ENCODE measurements at places on chromosomes 12 and 14.
A peak's percentile ranks its signal among the peaks of the same experiment; 100 is the strongest.

DNA sequence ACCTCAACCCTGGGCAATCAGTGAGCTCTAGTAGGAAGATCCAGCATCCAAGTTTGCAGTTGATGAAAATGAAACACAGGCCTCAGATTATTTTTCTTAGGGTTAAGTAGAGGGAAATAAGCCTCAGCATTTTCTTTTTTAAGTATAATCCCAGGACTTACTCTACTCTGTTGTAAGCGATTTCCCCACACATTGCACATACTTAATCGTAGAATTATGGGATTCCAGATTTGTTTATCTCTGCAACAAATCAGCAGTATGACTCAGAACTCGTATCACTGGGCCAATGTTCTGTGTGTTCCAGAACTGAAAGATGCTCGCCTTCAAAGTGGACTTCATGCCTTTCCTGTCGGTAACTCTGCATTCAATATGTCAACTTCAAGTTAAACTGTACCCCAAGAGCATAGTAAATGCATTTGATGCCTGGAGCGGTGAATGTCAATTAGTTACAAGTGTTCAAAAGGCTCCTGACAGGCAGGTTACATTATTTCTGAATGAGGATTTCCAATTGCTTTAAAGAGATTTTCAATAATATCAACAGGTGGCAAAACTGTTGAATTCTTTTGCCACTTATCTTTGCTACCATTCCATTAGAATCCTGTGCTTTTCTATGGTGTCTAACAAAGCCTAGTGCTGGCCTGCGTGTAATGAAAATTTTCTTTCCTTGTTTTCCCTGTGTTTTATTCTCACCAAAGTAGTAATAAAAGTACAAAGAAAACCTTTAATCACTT lies 323.8 kb upstream of the SYT1 start:
- no peaks in the 10 kb centered on the region for H3K4me1 ChIP-seq
- no peak overlapping the region for H3K4me3 ChIP-seq

DNA sequence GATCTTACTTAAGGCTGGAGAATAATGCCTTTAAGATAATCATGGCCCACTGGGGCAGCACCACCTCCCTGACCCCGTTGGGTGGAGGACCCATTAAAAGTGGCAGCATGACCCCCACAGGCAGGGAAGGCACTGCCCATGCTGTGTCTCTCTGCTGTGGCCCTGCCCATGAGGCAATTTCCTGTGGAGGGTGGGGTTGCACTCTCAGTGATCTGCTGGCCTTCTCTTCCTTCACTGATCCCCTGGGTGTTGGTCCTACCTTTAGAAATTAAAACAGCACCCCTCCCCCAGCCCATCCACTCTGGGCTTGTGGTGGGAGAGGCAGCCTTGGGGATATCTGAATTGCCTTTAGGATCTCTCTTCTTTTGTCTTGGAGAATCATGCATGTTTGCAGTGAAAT lies 17.3 kb downstream of the KLRK1 start:
- H3K36me3 ChIP-seq, result no peaks in the 10 kb centered on the region
- no peaks in the 10 kb centered on the region for H3K27me3 ChIP-seq
- no peak overlapping the region for H3K4me3 ChIP-seq
- peak overlapping the region; percentile 37 for H3K27ac ChIP-seq

- H3K27me3 ChIP-seq, result no peaks in the 10 kb centered on the region
- DNase-seq, result no peak
- H3K36me3 ChIP-seq, result peaks cover 5% of the 10 kb centered on the region
- no peak overlapping the region for H3K4me3 ChIP-seq
- H3K27ac ChIP-seq, result no peak overlapping the region
Observed at GRCh38 chr14:63960926-63961567, 108.2 kb downstream of the SYNE2 start.

DNA sequence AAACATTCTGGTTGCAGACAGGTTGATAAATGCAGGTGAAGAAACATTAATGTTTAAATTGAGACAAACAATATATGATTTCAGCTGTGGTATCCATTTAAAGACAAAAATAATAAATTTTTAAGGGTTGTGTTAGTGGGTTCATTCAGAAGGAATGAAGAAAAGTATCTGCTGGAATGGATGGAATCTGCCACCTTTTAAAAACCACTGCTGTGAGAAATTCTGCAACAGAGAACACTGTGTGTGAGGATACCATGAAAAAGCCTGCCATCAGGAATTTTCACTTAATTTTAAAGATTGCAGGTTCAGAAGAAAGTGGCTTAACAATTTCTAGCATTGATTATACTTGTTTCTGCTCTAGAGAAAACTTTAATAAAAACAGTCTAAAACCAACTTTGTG lies 184.6 kb upstream of the SOX5 start:
- no peak overlapping the region for H3K4me3 ChIP-seq
- no peak for DNase-seq
- no peaks in the 10 kb centered on the region for H3K27me3 ChIP-seq

DNA sequence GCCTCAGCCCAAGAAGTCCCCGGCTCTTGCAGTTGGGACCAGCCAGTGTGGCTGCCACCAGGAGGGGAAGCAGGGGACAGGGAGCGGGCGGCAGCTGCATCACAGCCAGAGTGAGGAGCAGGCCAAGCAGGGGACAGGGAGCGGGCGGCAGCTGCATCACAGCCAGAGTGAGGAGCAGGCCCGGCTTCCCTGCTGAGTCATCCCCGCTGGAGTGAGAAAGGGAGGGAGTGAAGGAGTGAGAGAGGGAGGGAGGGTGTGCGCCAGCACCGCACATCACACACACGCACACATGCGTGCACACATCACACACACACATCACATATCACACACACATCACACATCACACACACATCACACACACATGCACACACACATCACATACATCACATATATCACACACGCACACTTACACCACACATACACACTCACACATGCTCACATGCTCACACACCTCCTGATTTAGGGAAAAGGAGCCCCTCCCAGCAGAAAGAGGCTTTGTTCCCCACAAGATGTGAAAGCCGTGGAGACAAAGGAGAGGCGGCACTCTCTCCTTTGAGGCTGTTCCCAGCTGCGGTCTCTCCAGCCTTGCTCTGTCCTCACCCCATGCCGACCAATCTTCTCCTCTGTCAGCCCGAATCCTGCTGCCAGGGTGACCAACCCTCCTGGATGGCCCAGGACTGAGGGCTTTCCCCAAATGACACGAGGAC lies 16.7 kb upstream of the ZDHHC22 start:
- no peak overlapping the region for H3K27ac ChIP-seq
- H3K4me3 ChIP-seq, result no peak overlapping the region
- H3K27me3 ChIP-seq, result no peaks in the 10 kb centered on the region
- H3K36me3 ChIP-seq, result no peaks in the 10 kb centered on the region
- no peaks in the 10 kb centered on the region for H3K4me1 ChIP-seq
- peak; percentile 32 for DNase-seq

- H3K4me3 ChIP-seq, result no peak overlapping the region
- H3K4me1 ChIP-seq, result no peaks in the 10 kb centered on the region
- DNase-seq, result no peak
Observed at GRCh38 chr14:55781046-55781445, 201.0 kb downstream of the KTN1 start.

GRCh38 chr12:6855322-6855721 lies 3.4 kb downstream of the USP5 start:
- H3K4me3 ChIP-seq, result no peak overlapping the region
- H3K36me3 ChIP-seq, result peaks cover 50% of the 10 kb centered on the region
- DNase-seq, result no peak
- H3K27ac ChIP-seq, result no peak overlapping the region
- peaks cover 14% of the 10 kb centered on the region for H3K4me1 ChIP-seq
- H3K27me3 ChIP-seq, result no peaks in the 10 kb centered on the region

- H3K4me3 ChIP-seq, result no peak overlapping the region
- no peaks in the 10 kb centered on the region for H3K4me1 ChIP-seq
- H3K27ac ChIP-seq, result no peak overlapping the region
- no peaks in the 10 kb centered on the region for H3K27me3 ChIP-seq
- DNase-seq, result no peak
Observed at GRCh38 chr14:59161561-59162175, 26.8 kb upstream of the DAAM1 start.

DNA sequence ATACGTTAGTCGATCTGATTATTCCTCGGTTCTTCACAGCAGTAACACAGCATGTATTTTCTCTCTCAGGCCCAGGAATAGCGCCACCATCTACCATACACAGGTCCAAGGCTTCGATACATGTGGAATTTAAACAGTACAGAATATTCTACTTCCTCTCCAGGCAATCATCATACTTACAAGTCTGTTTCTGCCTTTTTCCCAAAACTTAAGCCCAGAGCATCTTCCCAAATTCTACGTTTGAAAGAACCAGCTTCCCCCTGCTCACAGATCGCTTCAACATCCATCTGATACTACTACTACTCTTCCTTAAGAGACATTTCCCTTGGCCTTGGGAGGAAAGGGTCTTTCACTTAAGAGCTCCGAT lies 626 bp downstream of the TXNDC16 start:
- no peak for DNase-seq
- H3K4me1 ChIP-seq, result no peaks in the 10 kb centered on the region

DNA sequence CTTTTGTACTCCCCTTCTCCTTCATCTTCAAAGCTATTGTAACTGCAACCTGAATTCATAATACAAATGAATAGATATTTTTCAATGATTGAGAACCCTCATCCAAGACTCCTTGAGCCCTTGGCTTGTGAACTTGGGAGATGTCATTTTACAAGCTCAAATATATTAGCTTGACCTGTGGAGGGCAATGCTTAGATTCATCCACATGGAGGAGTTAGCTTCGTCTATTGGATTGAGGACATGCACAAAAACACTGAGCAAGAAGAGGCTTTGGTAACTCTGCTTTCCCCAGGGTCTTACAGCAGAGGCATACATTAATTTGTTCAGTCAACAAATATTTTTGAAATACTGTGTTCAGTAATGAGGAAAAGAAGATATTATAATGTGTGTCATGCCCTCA lies 101.1 kb downstream of the OTOGL start:
- no peak for DNase-seq
- no peak overlapping the region for H3K27ac ChIP-seq
- no peaks in the 10 kb centered on the region for H3K27me3 ChIP-seq
- H3K4me3 ChIP-seq, result no peak overlapping the region
